ENCODE measurements at places on chromosomes 5 and 9.

- no peak for DNase-seq
Measured at GRCh38 chr5:90504743-90505142, 24.6 kb downstream of the LYSMD3 start.

DNA sequence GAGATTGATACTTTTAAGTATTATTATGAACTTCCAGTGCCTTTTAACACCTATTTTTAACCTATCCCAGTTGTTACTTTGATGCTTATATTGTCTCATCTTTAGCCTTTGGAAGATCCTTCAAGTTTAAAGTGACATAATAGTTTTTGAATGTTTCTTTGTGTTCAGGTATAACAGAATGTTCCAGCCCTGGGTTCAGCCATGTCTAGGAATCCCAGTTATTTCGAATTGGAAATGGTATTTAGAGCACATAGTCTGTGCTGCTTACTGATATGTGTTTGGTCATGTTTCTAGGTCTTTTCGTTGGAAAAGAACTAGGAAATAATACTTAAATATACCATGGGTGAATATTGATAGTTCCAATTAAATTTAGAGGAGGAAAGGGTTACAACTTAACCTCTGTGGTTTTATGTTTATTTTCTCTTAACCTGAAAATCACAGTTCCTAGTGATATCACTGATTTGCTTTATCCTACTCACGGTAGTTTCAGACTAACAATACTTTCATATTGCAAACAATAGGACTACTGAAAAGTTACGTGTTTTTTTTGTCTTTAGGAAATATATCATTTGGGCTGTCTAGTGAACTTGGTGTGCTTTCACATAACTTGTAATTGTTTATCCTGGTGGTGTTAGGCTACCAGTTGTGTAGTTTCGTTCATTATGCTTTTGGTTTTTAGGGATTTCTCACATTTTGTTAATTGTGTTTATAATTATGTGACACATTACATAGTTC lies 37.8 kb downstream of the UHRF2 start:
- DNase-seq, result no peak

DNA sequence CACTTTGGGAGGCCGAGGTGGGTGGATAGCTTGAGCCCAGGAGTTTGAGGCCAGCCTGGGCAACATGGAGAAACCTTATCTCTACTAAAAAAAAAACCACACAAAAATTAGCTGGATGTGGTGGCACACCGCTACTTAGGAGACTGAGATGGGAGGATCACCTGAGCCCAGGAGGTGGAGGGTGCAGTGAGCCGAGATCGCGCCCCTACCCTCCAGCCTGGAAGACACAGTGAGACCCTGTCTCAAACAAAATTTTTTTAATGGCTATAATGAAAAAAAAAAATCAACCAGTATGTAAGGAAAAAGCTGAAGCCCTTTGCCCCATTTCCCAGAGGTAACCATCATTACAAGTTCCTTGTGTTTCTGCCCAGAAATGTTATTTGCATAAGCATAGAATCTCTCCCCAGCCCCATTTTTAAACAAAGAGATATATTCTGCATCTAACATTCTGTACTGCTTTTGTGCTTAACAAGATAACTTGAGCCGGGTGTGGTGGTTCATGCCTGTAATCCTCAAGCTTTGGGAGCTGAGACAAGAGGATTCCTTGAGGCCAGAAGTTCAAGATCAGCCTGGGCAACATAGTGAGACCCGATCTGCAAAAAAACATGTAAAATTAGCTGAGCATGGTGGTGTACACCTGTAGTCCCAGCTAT lies 35.1 kb upstream of the KCNIP1 start:
- no peak for DNase-seq

- no peak for DNase-seq
Measured at GRCh38 chr5:60372786-60373185, 327.2 kb downstream of the DEPDC1B start.

GRCh38 chr9:121034529-121034928 lies 15.5 kb downstream of the C5 start:
- DNase-seq, result no peak

- no peak for DNase-seq
Measured at GRCh38 chr9:114151426-114151956, 3.8 kb upstream of the COL27A1 start.

DNA sequence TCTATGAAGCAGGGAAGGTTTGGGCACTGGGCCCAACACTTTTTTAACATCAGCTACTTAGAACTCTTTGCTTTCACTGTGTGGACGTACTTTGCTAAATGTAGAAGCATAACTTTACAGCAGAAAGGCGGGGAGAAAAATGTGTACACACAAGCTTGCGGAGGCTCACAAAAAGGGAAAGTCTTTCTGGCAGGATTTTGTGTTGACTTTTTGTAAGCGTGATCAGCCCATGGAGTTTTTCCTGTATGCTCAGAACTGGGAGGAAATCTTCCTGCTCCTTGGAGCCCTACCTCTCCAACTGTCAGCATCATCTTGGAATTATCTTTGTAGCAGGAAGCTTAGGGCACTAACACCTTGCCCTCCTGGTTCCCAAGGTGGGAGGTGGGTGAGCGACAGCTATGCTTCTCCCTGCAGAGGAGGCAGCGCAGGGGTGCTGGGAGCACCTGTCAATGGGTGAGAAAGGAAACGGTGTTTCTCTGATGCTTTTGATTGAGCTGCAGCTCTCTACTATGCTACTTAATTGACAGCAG lies 321.9 kb downstream of the GADD45G start:
- DNase-seq, result no peak

- no peak for DNase-seq
Measured at GRCh38 chr5:176530393-176530982, 6.7 kb downstream of the RNF44 start.

DNA sequence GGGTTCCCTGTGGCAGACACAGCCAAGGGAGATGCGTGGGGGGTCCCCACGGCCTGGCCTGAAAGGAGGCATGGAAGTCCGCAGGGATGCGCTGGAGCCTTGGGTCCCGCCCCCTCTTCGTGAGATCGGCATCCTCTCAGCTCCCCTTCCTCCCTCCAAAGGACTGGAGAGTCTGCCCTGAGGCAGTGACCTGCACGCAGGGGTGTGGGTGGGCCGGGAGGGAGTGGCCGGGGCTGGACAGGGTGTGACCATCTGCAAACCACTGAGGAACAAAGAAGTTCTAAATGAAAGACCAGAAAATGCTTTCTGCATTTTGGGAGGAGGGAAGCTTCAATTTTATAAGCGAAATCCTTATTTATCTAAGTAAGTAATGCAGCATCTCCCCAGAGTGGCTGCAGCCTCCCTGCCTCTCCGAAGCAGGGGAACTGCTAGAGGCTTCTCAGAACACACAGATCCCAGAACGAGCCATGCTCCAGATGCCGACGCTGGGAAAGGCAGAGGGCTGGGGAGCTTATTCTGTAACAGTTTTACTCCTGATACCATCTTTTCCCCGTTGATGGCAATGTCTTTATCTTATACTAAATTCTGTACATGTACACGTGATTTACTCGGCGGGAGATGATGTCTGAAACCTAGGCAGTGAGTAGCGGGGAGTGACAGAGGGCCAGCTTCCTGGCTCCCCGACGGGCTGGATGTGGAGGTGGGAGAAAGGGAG lies 221.7 kb downstream of the FANCC start:
- DNase-seq, result no peak

DNA sequence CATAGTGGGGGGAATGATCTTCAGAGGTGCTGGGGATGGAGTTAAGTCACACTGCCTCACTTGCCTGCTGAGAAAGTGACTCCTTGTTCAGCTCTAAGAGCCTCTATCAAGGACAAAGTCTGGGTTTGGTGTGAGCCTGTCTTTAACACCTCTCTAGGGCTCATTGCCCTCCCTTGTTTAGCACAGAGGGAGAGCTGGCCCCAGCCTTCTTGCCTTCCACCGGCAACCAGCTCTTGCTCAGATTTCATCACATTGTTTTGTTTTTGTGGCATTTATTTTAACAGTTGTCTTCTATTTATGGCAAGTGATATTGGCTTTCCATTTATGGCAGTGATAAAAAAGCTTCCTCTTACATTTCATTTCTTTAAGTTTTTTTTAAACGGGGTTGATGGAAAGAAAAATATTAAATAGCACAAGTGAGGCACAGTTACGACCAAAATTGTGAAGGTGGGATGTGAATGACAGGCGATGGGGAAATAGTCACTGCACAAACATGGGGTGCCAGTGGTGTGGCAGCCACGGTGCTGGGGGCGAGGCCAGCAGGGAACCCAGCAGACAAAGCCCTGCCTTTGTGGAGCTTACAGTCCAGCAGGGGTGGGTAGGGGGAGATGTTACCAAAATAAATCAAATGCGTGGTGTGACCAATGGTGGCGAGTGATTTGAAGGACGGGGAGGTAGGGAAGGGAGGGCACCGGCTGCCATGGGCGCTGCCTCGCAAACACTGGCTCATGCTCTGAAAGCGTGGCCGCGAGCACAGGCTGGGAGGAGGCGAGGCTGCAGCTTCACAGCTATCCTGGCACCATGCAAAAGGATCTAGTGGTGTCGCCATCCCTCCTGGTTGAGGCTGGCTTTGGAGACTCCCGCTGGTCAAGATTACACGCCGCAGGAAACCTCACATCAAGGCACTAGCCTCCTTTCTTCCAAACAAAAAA lies 21.2 kb upstream of the UNC5A start:
- DNase-seq, result no peak

- no peak for DNase-seq
Measured at GRCh38 chr9:108746001-108746400, 109.8 kb downstream of the ACTL7B start.

GRCh38 chr5:103862398-103862797 lies 299.8 kb upstream of the NUDT12 start:
- no peak for DNase-seq

DNA sequence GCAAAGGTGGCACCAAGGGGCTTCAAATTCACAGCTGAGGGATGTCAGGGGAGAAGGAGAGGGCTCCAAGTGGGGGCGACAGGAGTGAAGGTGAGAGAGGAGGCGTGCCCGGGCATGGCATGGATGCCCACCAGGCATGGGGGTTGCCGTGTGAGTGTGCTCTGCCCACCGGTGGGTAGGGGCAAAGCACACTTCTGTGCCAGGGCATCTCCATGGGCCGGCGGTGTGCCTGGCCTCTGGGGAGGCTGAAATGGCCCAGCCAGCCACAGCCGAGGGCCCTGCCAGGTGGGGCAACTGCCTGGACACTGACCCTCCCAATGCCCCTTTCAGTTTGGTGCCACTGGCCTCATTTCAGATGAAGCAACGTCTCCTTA lies 14.0 kb upstream of the RNU6ATAC start:
- no peak for DNase-seq

DNA sequence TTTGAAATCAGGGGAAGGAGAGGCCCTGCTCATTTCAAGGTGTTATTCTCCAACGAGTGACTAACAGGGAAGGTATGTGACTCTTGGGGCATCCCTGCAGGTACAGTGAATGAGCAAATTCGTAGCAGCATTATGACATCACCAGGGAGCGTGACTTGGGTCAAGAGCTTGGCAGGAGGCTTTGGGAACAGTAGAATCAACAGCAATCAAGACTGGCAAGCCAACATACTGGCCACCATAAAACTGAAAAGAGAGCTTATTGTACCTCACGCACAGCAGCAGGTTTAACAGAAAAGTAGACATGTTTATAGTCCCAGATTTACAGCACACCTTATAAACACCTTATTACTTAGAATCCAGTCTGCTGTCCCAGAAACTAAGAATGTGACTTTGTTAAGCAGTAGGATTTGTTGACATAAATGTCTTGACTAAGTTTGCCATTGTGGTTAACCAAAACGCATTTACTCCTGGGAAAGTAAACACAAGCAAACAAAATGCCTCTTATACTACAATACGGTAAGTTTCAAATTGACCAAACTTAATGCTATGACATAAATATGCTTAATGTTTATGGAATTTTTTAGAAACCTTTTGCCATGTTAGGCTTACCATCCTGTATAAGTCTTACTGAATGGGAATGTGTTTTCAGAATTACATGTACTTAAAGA lies 297.8 kb downstream of the NPR3 start:
- no peak for DNase-seq

DNA sequence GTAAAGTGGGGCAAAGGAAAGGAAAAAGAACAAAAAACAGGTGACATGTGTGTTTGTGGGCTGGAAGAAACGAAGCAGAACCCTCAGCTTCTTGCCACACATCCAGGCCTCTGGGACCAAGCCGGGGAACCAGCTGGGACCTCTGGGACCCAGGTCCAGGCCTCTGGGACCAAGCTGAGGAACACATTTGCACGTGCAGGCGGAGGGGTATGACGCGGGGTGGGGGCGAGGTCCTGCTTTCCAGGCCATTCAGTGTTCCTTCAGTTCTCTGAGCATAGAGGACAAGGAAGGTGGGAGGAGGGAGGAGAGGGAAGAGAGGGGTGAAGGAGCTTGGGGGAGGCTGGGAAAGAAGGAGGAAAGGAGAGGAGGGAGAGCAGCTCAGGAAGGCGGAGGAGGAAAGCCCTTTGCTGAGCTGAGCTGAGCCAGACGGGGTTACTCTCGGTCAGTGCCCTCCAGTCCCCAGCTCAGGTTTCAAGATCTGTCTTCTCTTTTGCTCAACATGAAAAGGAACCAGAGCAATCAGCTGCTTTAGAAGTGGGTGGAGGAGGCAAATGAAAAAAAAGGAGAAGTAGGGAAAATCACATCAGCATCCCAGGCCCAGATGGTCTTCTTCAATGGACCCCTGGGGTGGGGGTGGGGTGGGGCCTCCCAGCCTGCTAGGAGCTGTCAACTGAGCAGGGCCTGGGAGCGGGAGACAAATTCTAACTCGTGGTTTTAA lies 59.1 kb downstream of the ABCA1 start:
- peak; percentile 71 for DNase-seq

DNA sequence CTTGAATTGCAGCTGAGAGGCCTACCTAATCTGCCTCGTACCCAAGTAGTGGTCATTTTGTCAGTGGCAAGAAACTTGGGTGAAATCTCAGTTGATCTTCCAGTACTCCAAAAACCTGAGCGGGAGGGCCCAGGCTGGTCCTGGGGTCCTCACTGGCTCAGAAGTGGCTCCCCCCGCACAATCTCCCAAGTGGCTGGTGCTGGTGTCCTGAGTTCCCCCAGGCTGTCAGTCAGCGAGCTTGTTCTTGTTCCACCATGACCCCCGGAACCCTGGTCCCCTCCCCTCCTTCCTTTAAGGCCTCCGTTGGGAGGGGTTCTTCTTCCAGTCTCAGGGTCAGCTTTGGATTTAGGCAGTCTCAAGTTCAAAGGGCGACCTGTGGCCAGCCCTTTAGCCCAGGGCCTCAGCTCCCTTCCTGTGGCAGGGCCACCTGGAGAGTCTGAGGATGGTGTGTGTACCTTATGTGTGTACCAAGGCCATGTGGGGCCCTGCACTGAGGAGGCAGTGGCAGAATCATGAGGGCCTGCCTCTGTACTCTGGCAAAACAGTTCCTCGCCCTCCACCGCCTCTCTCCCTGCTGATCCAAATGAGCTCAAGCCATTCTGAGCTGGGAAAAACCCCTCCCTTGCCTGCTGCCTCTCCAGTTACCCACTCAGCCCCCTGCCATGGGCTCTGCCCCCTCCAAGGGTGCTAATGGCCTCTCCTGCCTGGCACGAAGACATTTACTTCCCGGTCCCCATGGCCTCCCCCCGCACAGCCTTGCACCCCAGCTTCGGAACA lies 4.5 kb upstream of the DBN1 start:
- no peak for DNase-seq

DNA sequence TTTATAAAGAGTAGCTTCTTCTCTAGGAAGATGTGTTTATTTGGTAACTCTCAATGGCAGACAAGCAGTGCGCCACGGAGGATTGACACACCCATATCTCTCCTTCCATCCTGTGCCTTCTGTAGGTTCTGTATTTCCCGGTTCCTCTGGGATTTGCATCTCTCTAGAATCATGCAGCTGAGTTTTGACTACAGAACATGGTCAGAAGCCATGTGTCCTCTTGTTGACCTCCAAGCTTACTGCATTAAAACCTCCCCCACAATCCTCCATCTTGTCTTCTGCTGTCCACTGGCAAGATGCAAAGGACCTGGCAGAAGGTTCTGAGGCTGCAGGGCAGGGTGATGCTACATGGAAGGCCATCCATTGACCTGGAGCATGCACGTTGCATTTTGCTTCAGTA lies 482.0 kb downstream of the DMRT2 start:
- DNase-seq, result no peak
